ENCODE measurements at places on chromosomes 2 and 18.
A peak's percentile ranks its signal among the peaks of the same experiment; 100 is the strongest.

DNA sequence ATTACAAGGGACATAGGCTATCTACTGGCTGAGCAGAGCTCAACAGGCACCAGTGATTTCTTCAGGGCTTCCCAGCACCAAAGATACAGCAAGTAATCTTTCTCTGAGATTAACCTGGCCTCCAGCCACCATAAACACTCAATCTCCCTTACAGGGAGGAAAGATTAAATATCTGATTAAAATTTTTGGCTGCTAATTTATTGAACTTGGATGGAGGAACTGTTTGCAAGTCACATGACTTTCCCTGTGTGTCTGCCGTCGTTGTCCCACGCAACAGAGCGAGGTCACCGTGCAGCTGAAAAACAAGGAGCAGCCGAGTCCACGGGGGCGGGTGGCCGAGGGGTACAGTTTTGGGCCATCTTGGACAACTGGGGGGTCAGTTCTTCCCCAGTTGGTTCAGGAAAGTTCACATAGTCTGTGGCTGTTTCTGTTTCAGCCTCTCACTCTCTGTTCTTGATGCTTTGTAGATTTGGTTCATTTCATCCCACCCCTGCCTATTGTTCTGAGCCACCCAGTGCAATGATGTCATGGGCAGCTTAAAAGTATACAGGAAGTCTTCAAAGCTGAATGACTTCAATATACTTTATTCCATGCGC, 186.8 kb upstream of the CTAGE1 start:
- no peak for DNase-seq

- no peak for DNase-seq
Observed at GRCh38 chr2:70852824-70853223, 17.2 kb upstream of the CD207 start.

- no peak for DNase-seq
Observed at GRCh38 chr2:234741976-234742375, 209.8 kb upstream of the SH3BP4 start.

- no peak for DNase-seq
Observed at GRCh38 chr2:53500181-53500580, 267.4 kb upstream of the CHAC2 start.

- no peak for DNase-seq
Observed at GRCh38 chr18:77223221-77223639, 26.4 kb upstream of the GALR1 start.

- peak; percentile 36 for DNase-seq
Observed at GRCh38 chr2:230441227-230441897, 25.4 kb downstream of the SP100 start.

- DNase-seq: peak; percentile 83
Observed at GRCh38 chr2:238684362-238685326, 163.2 kb upstream of the TWIST2 start.

- DNase-seq: no peak
Observed at GRCh38 chr2:219959471-219959870, 332.0 kb downstream of the SLC4A3 start.

- no peak for DNase-seq
Observed at GRCh38 chr2:85367180-85367579, 12.6 kb downstream of the ELMOD3 start.

DNA sequence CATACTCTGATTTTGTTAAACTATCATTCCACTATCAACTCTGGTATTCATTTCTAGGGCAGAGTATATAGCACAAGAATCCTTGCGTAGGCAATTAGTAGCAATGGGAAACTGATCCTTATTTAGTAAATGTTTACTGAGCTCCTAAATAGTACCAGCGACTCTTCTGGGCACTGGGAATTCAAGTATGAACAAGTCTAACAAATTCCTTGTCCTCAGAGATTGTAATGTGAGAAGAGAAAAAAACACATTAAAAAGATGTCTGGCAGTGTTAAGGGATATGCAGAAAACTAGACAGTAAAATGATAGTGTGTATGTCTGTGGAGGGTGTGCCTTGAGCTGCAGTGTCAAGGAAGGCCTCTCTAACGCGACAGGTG, 721 bp downstream of the METTL5 start:
- no peak for DNase-seq

- DNase-seq: no peak
Observed at GRCh38 chr18:35511833-35512232, 14.1 kb upstream of the INO80C start.

DNA sequence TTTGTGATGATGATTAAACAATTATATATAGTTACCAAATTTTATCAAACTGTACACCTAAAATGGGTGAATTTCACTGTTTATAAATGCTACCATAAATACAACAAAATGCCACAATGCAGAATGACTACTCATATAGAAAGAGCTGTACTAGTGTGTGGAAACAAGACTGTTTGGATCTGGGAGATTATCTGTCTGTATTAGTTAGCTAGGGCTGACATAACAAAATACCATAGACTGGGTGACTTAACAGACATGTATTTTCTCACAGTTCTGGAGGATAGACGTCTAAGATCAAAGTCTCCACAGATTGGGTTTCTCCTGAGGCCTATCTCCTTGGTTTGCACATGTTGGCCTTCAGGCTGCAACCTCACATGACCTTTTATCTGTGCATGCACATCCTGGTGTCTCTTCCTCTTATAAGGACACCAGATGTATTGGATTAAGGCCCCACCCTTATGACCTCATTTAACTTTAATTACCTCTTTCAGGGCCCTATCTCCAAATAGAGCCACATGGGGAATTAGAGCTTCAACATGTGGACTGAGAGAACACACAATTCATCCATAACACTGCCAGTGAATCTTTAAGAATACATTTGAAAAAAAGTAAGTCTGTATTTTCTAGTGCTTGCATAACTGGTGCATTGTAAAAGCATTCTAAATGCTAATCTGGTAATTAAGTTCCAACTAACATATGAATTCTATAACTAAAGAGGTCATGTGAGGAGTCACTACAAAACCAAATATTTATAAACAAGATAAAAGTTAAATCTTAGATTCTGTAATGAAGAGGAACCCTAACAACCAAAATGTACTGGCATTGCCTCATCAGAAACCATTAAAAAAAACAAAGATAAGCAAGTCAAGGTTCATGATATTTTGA, 699.6 kb downstream of the NYAP2 start:
- no peak for DNase-seq

- no peak for DNase-seq
Observed at GRCh38 chr18:5546660-5547059, 2.9 kb upstream of the EPB41L3 start.

GRCh38 chr2:166337932-166338331, 37.8 kb downstream of the SCN9A start:
- no peak for DNase-seq

DNA sequence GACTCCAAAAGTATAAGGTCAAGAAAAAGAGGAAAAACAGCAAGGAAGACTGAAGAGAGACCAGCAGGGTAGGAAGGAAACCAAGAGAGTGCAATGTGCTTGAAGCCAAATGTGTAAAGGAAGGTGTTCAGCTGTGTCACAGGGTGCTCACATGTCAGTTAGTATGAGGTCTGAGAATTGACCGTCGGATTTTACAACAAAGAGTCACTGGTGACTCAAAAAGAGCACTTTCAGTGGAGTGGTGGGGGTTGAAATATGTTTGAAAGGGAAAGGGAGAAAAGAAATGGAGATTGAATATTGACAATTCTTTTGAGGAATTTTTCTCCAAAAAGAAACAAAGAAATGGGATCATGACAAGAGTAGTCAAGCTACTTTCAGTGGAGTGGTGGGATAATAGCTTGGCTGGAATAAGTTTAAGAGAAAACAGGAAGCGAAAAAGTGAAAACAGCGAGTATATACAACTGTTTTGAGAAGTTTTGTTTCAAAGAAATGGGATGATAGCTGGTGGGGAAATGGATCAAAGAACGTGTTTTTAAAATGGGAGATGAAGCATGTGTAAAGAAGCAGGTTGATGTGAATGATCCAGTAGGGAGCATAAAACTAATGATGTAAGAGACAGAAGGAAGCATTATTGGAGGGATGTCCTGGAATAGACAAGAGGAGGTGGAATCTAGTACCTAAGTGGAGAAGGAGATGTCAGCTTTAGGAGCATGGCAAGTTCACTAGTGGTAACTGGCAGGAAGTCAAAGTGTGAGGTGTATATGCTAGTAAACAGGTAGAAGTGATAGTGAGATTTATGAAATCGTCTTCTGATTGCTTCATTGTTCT, 3.6 kb upstream of the TSPYL6 start:
- no peak for DNase-seq

- no peak for DNase-seq
Observed at GRCh38 chr2:204664708-204665121, 119.4 kb downstream of the PARD3B start.

GRCh38 chr2:112680666-112681101, 34.9 kb downstream of the SLC20A1 start:
- DNase-seq: no peak

DNA sequence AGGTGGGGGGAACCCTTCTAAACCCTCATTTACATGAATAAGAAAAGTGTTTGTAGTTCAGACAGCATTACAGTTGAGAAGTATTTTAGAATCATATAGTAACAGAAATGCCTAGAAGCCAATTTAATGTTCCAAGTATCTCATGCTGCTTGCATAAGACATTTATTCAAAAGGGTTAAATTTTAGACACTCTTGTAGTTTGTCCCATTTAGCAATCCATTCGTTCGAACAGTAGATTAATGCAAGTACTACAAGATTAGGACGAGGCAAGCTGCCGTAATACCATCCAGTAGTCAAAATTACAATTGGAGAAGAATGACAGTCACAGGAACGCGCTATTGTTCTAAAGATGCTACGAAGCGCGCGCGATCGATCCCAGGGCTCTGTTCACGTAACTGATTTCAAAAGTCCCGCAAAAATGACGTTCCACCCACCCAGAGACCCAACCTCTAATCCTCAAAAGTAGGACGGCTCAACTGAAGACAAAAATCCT, 1.2 kb downstream of the TMEM237 start:
- no peak for DNase-seq

DNA sequence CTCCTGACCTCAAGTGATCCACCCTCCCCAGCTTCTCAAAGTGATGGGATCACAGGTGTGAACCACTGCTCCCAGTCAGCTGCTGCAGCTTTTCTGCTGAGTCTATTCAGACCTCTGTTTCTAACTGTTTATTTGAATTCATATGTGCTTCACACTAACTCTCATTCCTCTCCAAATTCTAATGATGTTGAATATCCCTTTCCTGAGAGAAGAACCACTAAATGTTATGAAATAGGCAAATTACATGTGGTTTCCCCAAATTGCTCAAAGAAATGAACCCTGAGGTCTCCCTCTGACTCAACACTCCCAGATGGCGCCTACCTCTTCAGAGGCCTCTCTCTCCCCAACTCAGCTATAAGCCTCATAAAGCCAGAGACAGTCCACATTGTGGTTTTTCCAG, 98.6 kb downstream of the IRS1 start:
- peak; percentile 96 for DNase-seq

GRCh38 chr2:151103551-151103950, 158.1 kb downstream of the RBM43 start:
- DNase-seq: no peak

- no peak for DNase-seq
Observed at GRCh38 chr2:168698969-168699368, 103.5 kb upstream of the NOSTRIN start.

- no peak for DNase-seq
Observed at GRCh38 chr2:84160453-84160852, 298.6 kb downstream of the SUCLG1 start.

- no peak for DNase-seq
Observed at GRCh38 chr2:165508927-165509326, 39.4 kb downstream of the CSRNP3 start.

- DNase-seq: peak; percentile 9
Observed at GRCh38 chr2:235135990-235136561, 184.3 kb downstream of the SH3BP4 start.

DNA sequence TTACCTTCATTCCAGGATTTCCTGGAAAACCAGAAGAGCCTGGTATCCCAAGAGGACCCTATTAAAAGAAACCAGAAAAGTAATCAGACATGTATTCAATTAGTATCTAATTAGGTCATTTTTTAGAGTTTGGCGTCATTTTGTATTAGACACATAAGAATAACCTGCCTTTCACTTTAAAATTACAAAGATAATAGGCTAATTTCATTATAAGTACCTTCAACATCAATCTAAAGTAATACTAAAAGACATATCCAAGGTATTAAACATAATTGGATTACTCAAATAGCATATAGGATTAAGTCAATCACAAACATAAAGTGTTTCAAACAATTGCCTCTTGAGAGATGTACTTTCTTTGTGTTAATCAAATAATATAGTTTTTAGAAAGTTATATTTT, 97.9 kb downstream of the COL3A1 start:
- no peak for DNase-seq

DNA sequence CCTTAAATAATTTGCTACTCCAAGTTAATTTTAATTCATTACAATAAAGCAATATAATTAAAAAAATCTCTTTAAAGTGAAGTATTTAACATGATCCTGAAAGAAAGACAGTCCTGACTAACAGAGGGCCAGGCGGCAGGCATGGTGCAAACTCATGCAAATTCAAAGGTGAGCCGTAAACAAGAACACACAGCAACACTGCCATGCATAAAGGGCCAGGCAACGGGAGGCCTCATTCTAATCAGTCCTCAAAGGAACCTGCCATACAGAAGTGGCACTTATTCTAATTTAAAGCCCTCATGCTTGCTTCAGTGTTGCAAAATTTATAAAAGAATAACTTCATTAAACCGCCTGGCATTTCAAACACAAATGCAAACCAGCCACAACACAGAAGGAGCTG, 277.0 kb downstream of the ZNF521 start:
- DNase-seq: no peak

DNA sequence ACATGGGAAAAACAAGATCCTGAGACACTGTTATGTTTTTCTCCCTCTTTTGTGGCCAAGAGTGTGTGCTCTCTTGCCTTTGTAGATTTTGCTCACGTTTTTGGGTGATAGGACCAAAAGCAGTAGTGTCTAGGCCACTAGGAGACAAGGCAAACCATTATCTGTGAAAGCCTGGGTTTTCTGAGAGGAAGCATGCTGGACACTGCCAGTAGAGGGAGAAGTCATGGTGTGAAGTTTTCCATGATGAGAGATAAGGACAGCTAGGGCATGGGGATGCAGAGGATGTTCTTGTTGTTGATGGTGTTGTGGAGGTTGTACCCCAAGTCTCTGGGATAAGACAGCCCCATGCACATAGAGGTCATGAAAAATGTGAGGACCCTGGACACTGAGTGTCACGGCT, 285.3 kb downstream of the SOX11 start:
- DNase-seq: no peak

GRCh38 chr2:127392133-127392827, 4.5 kb upstream of the MAP3K2 start:
- DNase-seq: no peak

- no peak for DNase-seq
Observed at GRCh38 chr2:217261452-217261851, 401.6 kb upstream of the TNP1 start.

GRCh38 chr2:218364196-218364595, 7.5 kb downstream of the CATIP start:
- no peak for DNase-seq

DNA sequence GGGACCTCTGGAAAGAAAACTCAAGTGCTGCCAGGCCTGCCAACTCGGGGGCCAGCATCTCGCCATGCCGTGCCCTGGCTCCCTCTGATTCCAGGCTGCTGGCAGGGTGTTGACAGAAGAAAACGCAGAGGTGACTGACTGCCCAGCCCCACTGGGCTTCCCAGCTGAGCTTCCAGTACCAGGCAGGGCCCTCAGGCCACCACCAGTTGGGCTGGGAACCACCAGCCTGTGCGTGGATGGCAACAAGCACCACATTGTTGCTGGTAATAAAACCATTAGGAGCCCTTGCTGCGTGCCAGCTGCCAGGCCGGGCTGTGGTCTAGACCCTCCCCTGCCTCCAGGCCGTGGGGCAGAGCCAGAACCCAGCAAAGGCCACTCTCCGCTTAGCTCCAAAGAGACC, 9.2 kb downstream of the DNMT3A start:
- DNase-seq: no peak

Data from AG04449 (cell line).